ENCODE measurements at places on chromosomes 1 and 21.

DNA sequence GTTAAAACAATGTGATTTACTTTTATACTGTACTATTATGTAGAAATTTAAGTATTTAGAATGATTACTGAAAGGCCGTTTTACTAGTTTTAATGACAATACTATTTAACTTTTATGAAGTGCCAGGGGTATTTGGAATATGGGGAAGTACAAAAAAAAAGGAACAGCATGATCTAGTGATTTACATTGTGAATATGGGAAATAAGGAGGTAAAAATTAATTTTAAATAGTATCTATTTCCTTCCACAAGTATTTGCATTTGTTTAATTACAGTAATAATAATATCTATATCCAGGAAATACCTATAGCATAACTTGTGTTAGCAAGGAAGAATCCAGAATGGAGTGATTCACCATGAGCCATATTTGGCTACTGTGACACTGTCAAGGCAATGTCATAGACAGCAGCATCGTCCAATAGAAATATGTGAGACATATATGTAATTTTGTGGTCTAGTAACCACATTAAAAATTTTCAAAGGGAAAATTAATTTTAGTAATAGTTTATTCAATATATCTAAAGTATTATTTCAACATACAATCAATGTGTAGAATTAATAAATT lies 22.0 kb downstream of the CNST start:
- DNase-seq = no peak

- DNase-seq = no peak
Measured at GRCh38 chr1:43904660-43905551, 28.7 kb upstream of the ARTN start.

DNA sequence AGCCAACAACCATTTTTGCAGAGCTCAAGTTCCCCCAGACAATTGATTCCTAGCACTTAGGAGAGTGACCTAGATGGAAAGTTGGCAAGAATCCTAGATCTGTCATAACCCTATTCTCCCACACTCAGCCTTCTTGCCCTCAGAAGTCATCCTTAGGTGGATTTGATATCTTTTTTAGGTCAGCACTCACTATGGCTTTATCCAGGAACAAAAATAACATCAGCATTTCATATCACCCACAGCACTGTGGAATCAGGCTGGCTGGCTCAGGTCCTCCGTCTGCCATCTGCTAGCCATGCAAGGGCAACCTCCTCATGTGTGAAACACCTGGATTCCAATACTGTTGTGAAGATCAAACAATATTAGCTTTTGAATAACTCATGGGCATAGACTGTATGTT lies 6.0 kb downstream of the DPT start:
- DNase-seq = no peak

DNA sequence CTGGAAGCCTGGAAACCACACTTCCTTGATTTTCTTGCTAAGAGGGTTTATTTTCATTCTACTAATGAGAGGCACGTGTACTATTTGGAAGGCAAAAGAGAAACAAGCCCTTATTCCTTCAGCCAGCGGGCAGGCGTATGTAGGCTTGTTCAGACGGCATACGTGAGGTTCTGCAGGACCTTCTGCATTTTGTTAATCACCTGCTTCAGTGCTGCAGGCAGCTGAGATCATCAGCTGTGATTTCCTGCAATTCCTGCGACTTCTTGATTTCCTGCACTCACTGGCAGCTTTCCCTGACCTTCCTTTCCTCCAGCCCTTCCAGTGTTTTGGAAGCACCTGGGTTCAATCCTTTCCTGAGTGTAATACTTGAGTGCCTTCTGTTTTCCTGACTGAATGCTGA lies 43.4 kb downstream of the TSNAX start:
- no peak for DNase-seq

GRCh38 chr1:81420760-81421159 lies 380.0 kb upstream of the ADGRL2 start:
- DNase-seq = no peak

DNA sequence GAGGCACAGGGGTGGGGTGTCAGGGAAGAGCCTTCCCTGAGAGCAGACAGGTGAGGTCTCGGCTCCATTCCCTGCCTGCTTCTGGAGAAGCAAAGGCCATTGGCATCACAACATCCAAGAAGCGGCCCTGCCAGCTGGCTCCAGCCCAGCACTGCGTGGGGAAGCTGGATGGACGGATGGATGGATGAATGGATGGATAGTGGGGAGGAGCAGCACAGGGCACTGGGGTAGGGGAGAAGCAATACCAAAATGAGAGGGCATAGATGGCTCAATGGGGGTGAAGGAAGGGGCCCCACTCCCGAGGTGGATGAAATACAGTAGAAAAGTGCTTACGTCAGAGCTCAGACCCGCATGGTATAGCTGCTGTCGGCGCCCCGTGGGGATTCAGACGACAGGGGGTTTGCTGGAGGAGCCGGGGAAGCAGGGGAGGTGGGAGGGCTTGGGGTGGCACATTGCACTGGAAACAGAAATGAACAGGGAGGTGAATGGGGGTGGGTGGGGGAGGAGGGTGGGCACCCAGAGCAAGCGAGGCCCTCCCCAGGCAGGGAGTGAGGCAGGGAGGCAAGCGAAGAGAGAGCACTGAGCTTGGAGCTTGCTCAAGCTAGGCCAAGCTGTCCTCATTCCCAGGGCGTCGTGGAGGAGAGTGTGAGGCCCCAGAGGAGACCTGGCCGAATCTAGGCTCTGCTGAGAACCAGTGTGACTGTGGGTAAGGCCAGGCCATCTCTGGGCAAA lies 9.5 kb upstream of the GOLT1A start:
- no peak for DNase-seq

DNA sequence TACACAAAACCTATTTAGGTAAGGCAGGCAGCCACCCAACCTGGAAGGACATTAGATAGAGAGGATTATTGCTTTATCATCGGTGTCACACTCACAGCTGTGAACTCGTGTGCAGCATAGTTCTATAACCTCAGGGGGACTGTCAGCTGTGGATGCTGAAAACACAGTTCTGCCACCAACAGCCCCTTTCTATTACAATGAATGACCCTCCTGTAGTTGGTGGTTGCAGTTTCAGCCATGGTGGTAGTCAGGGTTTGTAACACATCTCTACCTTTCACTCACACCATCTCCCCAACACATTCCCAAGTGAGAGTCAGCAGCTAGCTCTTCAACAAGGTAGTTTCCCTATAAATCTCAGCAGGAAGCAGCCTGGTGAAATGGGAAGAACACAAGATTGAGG lies 136.8 kb downstream of the ZC3H11B start:
- no peak for DNase-seq

GRCh38 chr1:109785446-109786111 lies 21.9 kb upstream of the EPS8L3 start:
- DNase-seq = no peak

GRCh38 chr1:161834967-161835550 lies 68.9 kb downstream of the ATF6 start:
- no peak for DNase-seq

- DNase-seq = no peak
Measured at GRCh38 chr1:238221738-238222137, 331.0 kb upstream of the ZP4 start.

GRCh38 chr1:15849775-15850324 lies 2.3 kb downstream of the SPEN start:
- DNase-seq = no peak

DNA sequence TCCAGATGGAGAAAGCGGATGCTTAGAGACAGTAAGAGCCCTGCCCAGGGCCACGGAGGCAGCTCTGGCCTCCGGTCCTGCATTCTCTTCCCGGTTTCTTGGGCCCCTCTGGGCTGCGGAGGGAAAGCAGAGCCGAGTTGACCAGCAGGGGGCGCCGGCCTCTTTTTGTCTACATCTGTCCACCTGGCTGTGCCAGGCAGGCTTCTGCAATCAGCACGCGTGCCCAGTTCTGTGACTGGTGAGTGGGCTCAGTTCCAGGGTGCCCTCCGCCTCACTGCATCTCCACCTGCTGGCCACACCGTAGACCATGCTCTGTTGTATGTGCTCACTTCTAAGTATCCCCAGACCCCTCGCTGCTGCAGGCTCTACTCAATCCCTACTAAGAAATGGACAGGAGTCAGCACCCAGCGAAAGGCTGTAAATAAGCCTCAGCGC lies 6.7 kb upstream of the HUNK start:
- DNase-seq = no peak

DNA sequence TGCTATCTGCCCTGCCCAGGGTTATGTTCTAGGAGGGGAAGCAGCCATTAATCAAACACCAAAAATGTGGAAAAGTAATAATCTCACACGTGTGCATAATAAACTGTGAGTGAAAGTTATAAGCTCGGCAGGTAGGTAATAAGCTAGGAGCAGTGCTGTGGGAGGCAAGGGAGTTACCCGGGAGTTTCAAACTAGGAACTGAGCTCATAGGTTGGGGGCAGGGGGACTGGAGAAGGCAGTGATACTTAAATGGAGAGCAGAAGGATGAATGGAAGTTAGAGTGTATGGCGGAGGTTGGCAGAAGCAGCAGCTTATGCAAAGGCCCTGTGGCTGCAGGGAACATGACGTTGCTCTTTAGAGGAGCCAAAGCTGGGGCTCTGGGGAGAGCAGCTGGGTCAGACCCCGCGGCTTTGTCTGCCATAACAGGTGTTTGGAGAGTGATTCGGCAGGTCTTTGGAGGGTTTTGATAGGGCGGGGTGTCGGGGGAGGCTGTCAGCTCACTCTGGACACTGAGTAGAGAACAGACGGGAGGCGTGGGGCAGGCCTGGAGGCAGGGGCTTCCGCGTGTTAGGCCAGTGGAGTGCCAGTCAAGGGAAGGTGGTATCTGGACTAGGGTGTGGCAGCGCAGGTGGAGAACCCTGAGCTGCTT lies 20.0 kb downstream of the PTPRF start:
- no peak for DNase-seq

- DNase-seq = no peak
Measured at GRCh38 chr1:27330786-27331185, 8.8 kb downstream of the TMEM222 start.

GRCh38 chr21:35324372-35325220 lies 275.5 kb upstream of the RUNX1 start:
- no peak for DNase-seq

DNA sequence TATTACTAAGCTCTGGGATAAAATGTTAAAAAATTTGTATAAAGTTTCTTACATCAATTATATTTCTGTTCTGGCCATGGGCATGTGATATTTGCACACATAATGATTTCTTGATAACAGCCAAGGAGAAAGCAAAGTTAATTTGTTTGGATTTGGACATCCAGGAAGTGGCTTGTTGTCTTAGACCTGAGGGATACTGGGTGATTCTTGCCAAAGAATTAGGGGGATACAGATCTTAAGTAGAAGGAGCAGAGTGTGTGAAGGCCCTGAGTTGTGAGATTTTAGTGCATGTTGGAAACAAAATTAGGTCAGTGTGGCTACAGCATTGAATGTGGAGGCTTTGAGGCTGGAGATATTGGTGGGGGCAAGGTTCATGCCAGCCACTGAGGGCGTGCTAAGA lies 65.6 kb downstream of the NCAM2 start:
- no peak for DNase-seq

DNA sequence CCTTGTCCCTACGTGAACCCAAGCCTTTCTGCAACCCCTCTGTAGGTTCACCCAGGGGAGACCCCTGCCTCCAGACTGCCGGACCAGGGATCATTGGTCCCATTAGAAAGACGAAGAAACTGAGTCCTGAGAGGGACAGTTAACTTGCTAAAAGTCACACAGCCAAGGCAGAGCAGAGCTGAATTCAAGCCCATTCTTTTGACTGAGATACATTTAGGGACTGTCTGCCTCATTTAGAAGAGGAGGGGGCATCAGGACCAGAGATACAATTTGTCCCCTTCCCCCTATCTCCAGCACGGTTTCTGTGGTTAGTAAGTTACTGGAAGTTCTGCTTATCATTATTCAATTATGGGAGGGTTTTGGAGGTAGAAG lies 19.1 kb downstream of the KCNQ4 start:
- no peak for DNase-seq

DNA sequence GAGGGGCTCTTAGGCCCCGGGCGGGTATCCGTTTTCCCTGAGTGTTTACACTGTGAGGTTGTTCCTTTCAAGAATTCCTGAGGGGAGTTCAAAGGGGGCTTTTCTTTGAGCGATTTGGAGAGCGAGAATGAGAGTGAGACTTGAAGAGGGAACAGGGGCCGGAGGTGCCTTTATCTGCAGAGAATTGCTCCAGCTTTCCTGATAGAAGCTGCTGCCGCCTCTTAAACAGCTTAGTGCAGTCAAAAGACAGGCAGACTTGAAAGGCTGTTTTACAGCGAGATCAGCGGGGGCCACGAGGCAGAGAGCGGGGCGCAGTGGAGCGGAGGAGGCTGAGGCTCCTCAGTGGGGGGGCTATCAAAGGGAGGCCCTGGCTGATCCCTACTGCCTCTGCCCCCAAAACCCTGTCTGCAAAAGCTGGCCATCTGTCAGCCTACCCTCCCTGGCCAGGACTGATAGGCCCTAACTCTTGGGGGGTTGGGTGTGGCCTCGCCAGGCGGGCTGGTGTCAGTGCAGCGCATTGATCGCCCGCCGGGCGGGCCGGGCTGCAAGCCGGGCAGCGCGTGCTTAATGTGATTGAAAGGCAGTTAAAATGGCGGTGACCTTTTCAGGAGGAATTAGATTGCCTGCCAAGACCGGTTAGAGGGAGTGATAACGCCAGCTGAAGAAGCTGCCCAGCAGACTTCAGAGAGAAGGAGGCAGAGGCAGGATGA lies 36.4 kb downstream of the TMEM53 start:
- no peak for DNase-seq

DNA sequence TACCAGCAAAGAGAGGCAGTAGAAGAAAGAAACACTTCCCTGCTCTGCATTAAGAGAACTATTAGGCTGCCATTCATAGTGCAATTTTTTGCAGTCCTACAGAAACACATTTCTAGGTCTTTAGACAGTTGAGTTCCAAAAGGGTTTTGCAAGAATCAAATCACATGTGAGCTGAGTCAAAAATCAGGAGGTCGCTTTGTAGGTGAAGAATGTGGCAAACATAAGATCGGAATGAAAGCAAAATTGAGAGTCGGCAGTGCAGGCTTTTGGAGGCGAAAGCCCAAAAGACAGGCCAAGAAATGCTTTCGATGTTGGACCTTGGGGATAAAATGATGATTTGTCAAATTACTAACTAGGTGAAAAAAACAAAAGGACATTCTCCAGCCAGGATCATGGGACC lies 213.5 kb upstream of the NRIP1 start:
- no peak for DNase-seq

GRCh38 chr1:28766532-28767183 lies 29.9 kb downstream of the YTHDF2 start:
- DNase-seq = no peak

GRCh38 chr21:40143822-40144525 lies 276.7 kb downstream of the PCP4 start:
- no peak for DNase-seq

- no peak for DNase-seq
Measured at GRCh38 chr1:215113776-215114153, 31.2 kb downstream of the KCNK2 start.

DNA sequence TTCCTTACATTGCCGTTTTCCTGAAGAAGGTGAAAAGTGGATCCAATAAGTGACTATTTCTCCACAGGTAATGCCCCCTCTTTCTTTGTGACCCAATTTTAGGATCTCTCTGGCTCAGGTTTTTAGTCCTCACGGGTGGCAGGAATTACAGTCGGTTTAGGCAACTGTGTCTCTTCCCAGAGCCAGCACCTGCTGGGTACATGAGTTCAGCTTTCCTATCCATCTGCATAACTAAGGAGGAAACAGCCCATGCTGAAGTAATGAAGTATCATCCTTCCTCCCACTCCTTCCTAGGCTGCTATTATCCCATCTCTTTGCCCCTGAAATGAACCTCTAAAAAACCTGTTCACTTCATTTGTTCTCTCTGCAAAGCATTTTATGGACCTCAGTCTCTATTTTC lies 544.6 kb downstream of the NEGR1 start:
- no peak for DNase-seq
